ENCODE measurements at places on chromosomes 6 and 20.

- DNase-seq = no peak
Observed at GRCh38 chr6:139392794-139393193, 18.3 kb upstream of the CITED2 start.

DNA sequence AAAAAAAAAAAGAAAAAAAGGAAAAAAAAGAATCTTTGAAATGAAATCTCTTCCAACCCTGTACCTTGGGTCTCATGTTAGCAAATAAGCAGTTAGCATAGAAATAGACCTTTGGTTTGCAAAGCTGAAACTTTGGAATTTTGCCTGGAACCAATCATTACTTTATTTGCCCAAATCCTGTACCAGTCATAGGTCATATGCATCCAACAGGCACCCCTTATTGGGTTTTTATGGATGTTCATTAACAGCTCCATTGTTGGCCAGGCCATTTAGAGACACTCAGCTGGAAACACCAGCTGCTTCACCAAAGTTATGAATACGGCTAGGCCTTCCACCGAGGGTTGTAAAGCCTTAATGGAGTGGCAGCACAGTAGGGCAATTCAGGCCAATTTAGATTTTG, 53.0 kb downstream of the ALDH8A1 start:
- no peak for DNase-seq

DNA sequence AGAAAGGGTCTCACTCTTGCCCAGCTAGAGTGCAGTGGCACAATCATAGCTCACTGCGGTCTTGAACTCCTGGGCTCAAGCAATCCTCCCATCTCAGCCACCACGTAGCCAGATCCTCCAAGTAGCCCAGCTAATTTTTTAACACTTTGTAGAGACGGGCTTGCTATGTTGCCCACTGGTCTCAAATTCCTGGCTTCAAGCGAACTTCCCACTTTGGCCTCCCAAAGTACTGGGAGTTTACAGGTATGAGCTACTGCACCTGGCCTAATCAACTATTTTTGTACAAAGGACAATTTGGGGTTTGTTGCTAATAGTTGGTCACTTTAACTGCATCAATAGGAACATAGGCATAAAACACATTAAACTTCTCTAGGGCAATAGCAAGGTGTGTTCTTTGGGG, 29.9 kb upstream of the SYNCRIP start:
- DNase-seq = no peak

- DNase-seq = no peak
Observed at GRCh38 chr6:69044534-69044933, 409.5 kb downstream of the ADGRB3 start.

DNA sequence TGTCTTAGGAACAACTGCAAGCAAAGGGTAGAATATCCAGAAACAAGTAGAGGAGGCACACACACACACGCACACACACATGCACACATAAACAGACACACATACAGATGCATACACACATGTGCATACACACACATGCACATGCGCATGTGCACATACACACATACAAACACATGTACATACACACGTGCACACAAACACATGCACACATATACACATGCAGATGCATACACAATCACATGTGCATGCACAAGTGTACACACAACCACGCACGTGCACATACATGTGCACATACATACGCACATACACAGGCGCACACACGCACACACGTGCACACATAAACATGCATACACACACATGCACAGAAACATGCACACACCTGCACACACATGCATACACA, 206.5 kb upstream of the OPRM1 start:
- no peak for DNase-seq

DNA sequence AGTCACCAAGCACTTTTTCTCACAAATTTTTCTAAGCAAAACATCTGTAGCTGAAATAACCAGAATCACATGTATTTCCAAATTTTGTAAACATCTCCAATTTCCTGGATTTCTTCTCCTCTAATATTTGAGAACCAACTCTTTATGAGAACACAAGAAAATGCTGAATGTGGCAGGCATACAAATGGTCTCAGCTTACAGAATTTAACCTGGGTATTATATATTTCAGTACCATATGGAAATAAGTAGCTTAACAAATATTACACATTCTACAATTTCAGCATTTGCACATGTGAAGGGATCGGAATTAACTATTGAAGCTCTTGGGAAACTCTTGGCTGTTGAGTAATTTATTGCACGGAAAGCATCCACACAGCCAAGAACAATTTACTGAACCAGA, 92.5 kb downstream of the TBXT start:
- no peak for DNase-seq

DNA sequence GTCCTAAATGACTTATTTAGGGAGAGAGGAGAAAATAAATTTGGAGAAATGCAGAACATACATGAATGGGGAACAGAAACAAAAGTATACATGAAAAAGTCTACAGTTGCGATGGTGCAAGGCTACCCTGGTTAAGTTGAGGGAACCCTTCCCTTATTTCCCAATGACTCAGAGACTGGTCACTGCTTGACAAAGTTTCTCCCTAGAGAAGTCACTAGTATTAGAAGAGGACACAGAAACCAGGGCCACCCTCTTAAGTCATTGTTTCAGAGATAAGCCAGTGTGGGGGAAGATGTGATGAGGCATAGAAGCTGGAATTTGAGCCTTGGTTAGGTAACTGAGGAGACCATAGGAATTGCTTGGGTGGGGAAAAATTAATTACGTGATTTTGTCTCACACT, 24.4 kb upstream of the EDN1 start:
- DNase-seq = no peak

- no peak for DNase-seq
Observed at GRCh38 chr6:142942238-142942637, 2.7 kb downstream of the HIVEP2 start.

- DNase-seq = no peak
Observed at GRCh38 chr6:149711711-149712110, 6.2 kb downstream of the LATS1 start.

DNA sequence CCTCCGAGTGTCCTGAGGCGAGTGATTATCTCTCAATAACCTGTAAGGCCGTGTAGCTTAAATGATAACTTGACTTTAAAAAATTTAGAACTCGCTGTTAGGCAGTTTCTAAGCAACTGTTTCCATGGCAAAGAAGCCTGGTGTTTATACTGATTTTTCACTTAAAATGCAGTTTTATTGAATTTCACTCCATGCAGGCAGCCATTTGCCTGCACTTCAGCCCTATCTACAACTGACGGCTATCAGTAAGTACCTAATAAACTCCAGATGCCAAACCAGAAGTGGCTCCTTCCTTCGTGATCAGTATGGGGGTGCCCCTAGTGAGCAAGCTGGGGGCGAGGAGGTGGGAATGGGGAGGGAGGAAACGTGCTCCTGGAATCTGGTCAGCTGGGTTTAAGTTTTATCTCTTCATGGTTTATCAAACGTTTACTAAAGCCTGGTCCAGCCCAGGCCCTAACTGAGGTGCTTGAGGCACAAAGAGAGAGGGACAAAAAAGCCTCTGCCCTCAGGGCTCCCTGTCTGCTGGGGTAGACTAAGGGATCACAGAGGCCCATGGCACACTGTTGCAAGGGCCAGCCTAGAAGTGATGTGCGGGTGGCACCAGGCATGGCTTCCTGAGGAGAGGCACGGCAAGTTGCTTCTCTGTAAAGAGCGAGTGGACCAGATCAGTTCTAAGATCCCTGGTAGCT, 45.5 kb downstream of the TTI1 start:
- no peak for DNase-seq

GRCh38 chr6:349491-349921, 42.0 kb upstream of the IRF4 start:
- DNase-seq = no peak

GRCh38 chr6:46959419-46959818, 37.7 kb upstream of the ADGRF5 start:
- no peak for DNase-seq

- no peak for DNase-seq
Observed at GRCh38 chr20:57391439-57392301, 474 bp downstream of the RBM38 start.

GRCh38 chr6:1346558-1347091, 34.7 kb downstream of the FOXQ1 start:
- DNase-seq = no peak

- no peak for DNase-seq
Observed at GRCh38 chr6:147166992-147167391, 37.2 kb upstream of the STXBP5 start.

GRCh38 chr20:38842558-38842981, 37.1 kb downstream of the PPP1R16B start:
- DNase-seq = no peak

DNA sequence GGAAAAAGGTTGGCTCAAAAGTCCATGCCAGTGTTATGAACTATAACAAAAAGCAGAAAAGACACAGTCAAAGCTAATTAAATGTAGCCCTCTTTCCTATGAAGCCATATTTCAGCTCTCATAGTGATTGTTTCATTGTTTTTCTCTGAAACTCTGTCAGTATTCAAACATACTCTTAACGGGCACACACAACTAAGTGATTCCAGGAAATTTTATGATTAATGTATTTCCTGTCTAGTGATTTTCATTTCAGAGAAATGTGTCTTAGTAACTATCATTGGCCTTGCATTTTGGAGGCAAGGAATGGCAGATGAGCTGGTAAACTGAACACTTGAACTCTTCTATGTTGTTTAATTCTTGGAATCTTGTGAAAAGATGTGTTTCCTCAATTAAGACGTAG, 68.0 kb downstream of the CLVS2 start:
- DNase-seq = no peak

DNA sequence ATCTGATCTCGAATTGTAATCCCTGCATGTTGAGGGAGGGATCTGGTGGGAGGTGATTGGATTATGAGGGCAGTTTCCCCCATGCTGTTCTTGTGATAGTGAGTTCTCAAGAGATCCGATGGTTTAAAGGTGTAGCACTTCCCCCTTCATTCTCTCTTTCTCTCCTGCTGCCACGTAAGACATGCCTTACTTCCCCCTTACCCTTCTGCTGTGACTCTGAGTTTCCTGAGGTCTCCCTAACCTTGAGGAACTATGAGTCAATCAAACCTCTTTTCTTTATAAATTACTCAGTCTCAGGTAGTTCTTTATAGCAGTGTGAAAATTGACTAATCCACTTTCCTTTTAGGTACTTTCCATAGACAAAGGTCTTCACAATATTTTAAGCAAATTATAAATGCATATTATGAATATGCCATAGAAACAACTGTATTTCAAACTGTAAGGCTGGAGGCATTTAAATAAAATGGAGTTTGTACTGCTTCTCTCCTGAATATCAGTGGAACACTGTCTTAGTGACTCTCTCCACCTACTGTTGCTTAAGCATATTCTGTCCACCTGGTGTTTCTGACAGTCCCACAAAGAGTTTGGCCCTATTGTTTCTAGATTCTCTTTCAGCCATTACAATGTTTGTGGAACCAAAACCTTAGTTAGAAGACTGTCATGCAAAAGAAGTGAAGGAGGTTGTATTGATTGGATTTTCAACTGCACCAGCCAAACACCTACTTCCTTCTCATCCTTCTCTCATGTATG, 24.3 kb upstream of the IL17A start:
- DNase-seq = no peak

- no peak for DNase-seq
Observed at GRCh38 chr20:52913650-52914387, 58.3 kb upstream of the TSHZ2 start.

GRCh38 chr6:39086294-39086693, 28.7 kb downstream of the SAYSD1 start:
- no peak for DNase-seq

DNA sequence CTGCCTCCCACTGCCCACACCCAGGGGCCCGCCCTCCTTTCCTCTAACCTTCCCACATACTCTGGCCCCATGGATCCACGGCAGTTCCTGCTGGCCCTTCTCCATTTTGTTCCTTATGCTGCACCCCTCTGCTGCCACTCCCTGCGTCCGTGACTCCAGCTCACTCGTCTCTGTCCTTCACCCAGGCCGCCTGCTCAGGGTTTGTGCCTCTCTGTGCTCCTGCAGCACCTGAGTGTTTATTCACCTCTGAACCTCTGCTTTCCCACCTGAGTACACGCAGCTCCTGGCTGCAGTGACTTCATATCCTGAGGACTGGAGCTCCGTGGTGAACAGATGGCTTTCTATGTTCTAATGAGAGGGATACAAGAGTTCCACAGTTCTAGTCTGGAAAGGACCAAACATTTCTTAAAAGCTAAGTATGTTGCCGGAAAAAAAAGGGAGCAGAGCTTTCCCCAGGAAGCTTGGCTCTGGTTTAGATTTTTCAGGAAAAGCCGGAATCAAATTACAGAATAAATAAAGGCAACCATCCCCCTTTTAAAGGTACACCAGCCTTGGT, 1.5 kb upstream of the GNRH2 start:
- DNase-seq = no peak

- DNase-seq = no peak
Observed at GRCh38 chr6:14010275-14010674, 85.5 kb downstream of the RNF182 start.

DNA sequence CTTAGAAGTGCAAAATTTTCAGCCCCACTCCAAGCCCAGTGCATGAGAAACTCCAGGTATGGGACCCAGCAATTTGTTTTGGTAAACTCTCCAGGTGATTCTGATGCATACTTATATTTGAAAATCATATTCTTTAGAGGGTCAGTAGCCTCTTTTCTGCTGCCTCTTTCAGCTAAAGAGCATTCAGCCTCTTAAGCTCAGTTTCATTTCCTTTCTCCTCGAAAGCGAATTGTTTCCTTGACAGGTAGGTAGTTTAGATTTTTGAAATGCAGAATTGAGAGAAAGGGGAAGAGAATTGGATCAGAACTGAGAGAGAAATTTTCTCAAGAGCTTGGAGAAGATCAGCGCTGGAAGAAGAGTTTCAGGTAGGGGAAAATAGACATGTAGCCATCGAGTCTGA, 995.8 kb upstream of the FLRT3 start:
- DNase-seq = no peak

DNA sequence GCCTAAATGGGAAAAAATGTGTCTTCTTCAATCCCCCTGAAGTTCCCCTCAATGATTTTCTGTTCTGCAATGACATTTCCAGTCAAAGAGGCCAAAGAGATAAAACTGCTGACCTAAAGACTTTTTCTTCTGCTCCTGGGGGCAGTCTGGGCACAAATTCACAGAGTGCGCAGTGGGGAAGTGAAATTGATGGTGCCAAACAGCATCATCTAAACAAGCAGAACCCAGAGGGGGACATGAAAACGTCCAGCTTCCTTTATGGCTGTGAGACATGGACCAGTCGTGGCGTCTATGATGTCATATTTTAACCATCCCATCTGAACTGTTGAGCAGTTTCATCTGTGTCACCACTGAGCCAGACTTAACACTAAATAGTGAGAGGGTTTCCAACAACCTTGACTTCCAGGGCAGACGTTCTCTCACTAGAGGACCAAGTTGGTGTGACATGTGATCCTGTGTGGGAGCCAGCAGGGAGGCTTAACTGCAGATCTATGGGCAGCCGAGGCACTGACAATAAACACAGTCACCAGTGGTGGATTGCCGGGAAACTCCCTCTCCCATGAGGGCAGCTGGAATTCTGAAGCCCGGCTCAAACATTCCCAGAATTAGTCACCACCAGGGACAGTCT, 12.4 kb downstream of the SCML4 start:
- DNase-seq = no peak

GRCh38 chr6:32375739-32376529, 4.2 kb upstream of the TSBP1 start:
- DNase-seq = no peak

GRCh38 chr20:12821249-12821648, 187.5 kb upstream of the SPTLC3 start:
- no peak for DNase-seq
